GM23338 (cell line): ENCODE measurements at places on chromosomes 16 and 17.
A peak's percentile ranks its signal among the peaks of the same experiment; 100 is the strongest.

GRCh38 chr17:54920819-54921218, 20.2 kb downstream of the TOM1L1 start:
- no peak for DNase-seq

- no peak for DNase-seq
Observed at GRCh38 chr17:17975436-17975835, 2.8 kb downstream of the DRC3 start.

DNA sequence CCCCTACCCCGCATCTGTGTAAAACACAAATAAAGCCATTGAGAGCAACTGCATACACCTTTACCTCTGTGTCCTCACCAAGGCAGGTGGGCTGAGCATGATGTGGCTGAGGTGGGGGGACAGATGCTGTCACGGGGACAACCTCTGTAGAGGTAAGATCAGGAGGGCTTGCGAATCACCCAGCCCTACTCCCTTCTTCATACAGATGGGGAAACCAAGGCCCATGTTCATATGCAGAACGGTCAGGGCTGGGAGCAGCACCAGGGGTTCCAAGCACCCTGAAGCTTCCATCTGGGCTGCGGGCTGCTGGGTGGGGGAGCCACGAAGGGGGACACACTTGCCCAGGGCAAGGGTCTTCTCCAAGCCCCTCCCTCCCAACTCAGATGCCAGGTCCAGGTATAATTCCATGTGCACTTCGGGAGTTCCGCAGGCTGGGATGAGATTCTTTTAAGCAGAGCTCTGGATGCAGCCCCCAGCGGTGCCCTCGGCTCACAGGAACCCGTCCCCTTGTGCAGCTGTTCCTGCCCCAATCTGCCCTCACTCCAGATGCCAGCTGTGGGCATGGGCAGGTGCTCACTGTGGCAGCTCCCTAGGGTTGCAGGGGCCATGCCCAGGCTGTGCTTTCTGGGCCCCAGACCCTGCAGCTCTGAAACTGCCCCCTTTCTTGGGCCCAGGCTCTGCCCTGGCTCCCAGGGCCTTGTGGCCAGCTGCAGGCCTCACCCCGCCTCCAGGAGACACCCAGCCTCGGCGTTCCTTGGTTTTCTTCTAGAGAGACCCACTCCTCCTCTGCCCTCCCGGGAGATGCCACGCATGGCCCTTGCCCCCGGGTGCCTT, 9.6 kb downstream of the CTRB1 start:
- peak; percentile 11 for DNase-seq

DNA sequence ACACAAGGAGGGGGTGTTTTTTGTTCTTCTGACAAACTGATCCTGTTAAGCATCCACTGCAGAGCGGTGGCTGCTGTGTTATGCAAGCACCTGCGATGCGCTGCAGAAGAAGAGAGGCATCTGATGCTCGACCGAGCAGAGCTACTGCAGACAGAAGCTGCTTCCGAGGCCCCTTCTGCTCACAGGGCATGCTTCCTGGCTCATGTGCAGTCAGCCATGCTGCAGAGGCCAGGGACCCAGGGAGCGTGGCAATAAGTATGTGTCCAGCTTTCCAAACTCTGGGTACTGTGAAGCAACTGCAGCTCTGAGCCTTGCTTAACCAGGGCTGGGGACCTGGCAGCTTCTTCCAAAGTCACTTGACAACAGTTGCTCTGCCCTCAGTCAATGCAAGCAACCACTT, 448.6 kb upstream of the RBFOX1 start:
- DNase-seq, result no peak

- DNase-seq, result no peak
Observed at GRCh38 chr17:42982266-42982665, 1.9 kb downstream of the RUNDC1 start.

DNA sequence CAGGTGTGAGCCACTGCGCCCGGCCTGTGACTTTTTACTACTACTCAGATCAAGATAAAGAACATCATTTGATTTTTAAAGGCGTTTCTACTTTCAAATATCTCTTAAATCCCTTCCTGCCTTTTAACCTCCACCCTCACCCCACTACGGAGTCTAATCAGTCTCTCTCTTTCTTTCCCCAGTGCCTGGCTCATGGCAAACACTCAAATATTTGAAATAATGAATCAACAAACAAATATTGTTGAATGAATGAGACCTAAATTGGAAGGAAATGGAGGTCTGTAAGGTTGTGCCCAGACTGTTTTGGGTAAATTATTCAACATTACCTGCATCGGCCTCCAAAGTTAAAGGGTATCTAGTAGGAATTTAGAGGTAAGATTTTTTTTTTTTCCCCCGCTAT, 14.7 kb downstream of the COPZ2 start:
- DNase-seq, result no peak

DNA sequence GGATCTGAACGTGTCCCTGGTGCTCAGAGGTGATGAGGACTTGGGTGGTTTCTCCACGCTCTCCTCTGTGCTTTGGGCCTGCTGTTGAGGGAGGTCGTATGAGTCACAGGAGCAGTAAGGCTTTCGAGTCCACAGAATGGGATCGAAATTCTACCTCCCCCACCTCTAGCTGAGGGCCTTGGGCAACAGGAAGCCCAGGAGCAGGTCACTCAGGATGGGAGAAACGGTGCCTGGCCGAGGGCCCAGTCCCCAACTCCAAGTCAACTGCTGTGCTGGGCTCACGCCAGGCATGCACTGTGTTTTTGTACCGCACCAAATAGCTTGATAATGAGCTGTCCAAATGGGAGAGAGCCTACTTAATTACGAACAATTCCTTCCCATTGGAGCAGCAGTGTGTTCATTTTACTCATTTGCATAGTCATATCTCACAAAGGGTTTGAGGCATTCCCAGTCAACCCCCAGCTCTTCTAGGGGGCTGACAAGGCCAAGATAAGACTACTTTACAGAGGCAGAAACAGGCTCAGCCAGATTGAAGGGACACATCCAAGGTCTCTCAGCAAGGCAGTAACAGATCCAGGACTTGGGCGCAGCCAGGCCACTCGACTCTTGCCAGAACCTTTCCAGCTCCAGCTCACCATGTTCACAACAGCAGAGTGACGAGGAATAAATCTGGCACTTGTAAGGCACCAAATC, 53.6 kb downstream of the WNT3 start:
- DNase-seq, result no peak

DNA sequence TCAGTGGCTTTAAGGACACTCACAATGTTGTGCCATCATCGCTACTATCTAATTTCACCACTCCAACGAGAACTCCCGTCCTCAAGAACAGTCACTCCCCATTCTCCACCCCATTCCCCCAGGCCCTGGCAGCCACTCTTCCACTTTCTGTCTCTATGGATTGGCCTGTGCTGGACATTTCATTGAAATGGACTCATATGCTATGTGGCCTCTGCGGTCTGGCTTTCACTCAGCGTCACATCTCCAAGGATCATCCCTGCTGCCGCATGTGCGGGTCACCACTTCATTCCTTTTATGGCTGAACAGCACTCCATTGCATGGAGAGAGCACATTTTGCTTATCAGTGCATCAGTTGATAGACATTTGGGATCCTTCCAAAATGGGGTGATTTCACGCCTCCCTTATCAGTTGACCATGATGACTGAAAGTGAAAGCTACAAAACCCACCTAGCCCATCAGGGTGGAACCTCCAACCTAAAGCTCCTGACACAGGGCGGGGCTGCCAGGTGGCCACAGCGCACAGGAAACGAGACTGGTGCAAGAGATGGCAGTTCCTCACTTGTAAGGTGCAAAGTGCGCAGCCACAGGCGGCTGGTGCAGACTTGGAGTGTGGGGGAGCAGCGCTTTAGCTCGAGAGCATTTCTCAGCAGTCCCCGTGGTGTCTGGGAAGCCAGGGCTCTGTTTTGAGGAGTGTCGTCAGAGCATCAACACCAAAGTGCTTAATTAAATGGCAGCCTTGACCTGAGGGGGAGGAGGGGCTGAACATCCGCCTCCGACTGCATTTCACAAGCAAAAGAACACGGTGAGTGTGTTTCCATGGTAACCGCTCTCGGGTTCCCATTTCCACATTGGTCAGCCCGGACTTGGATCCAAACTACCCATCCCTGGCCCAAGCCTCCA, 23.8 kb downstream of the COTL1 start:
- DNase-seq, result peak; percentile 64

DNA sequence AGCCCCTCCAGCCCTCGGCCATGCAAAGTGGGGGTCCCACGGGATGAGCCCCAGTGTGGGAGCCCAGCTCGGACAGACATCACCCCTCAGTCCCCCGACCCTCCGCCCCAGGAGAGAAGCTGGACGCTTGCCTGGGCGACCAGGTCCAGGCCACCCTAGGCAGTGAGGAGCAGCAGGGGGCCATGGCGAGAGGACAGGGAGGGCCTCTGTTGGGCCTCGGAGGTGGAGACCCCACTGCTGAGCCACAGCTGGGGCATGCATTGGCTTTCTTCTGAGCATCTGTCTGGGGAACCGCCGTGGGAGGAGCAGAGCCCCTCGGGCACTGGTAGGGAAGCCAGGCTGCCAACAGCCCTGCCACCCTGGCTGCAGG, 13.0 kb downstream of the ACTG1 start:
- no peak for DNase-seq
